ENCODE measurements at places on chromosomes 1 and 21. TPM values are rescaled to one million over a fixed set of nuclear protein-coding genes. Genes with fewer than 3 reads are reported as not detected.
A peak's percentile ranks its signal among the peaks of the same experiment; 100 is the strongest.

GRCh38 chr1:30012455-30013440, 710.6 kb downstream of the MATN1 start:
- no peak for DNase-seq

- no peak for DNase-seq
These were observed 244.6 kb upstream of the MAP1LC3C start for GRCh38 chr1:242243472-242243871.

DNA sequence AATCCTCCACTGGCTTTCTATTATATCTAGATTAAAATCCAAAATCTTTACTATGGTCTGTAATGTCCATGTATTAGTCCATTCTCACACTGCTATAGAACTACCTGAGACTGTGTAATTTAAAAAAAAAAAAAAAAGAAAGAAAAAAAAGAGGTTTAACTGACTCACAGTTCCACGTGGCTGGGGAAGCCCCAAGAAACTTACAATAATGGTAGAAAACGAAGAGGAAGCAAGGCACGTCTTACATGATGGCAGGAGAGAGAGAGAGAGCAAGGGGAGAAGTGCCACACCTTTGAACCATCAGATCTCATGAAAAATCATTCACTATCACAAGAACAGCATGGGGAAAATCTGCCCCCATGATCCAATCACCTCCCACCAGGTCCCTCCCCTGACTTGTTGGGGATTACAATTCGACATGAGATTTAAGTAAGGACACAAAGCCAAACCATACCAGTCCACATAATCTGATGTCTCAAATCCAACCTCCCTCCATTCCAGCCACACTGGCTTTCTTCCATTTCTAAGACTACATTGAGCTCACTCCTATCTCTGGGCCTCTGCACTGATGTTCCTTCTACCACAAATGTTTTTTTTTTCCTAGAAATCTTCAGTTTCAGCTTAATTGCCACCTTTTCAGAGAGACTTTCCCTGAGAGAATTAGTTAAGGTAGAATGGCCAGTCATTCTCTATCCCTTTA, 92.4 kb downstream of the EIF4G3 start:
- no peak for DNase-seq

- no peak for DNase-seq
These were observed 1077.4 kb upstream of the ADGRL4 start for GRCh38 chr1:80083892-80084291.

GRCh38 chr1:202113690-202114300, 8.9 kb upstream of the GPR37L1 start:
- no peak for DNase-seq

DNA sequence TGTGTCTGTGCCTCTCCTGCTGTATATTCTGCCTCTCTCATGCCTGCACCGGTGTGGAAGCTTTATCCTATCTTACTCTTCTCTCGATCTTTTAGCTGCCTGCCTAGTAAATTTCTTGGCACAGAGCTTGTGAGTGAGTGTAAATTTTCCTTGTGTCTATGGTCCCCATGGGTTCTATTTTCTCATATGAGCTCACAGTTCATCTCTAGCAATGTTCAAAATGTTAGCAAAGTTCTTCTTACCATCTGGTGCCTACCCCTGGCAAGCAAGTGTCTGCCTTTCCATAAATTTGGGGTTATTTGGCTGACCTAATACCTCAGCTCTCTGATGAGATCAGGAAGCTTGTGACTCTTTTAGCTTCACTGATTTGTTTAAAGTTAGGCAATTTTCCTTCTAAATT, 572.1 kb upstream of the BRINP3 start:
- no peak for DNase-seq

DNA sequence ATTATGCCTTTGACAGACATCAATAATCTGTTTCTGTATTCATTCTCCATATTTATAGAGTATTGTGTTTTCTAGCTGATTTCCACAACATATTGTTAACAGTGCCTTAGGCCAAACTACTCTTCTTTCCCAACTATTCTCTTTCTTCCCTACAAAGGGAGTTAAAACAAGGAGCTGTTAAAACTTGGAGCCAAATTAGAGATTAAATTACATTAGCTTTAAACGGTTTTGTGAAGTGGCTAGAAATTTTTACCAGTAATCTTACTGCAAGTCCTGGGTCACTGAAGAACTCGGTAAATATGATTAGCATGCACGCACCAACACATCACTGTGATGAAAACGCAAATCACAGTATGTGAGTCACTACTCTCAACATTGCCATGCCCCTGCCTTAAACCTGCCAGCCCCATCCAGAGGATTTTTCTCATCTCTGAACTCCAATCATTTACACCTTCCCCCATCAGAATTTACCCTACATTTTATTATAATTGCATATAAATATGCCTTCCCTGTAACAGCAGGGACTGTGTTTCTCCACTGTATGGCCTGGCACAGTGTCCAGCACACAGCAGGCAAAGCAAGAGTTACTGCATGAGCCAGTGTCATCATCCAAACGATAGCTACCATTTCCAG, 1.5 kb upstream of the PRDX6 start:
- DNase-seq, result peak; percentile 14

DNA sequence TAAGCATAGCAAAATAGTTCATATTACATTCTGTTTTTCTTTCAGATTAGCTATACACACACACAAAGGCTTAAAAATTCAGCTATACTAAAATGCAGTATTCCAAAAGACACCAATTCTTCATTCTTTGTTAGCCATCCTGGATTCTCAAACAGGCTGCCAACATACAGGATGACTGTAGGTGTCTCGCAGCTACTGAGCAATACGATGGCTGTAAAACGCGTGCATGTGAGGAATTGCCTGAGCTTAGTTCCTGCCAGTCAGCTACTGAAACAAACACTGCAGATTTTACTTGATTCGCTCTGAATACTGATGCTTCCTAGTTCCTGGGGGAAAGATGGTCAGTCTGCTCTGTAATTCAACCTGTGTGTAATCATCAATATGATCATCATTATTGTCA, 24.7 kb upstream of the HMGN1 start:
- no peak for DNase-seq

- DNase-seq, result peak; percentile 12
These were observed 356.1 kb downstream of the LMO4 start for GRCh38 chr1:87684713-87685205.

- DNase-seq, result no peak
These were observed 124.7 kb downstream of the PCBP3 start for GRCh38 chr21:45768011-45768739.

DNA sequence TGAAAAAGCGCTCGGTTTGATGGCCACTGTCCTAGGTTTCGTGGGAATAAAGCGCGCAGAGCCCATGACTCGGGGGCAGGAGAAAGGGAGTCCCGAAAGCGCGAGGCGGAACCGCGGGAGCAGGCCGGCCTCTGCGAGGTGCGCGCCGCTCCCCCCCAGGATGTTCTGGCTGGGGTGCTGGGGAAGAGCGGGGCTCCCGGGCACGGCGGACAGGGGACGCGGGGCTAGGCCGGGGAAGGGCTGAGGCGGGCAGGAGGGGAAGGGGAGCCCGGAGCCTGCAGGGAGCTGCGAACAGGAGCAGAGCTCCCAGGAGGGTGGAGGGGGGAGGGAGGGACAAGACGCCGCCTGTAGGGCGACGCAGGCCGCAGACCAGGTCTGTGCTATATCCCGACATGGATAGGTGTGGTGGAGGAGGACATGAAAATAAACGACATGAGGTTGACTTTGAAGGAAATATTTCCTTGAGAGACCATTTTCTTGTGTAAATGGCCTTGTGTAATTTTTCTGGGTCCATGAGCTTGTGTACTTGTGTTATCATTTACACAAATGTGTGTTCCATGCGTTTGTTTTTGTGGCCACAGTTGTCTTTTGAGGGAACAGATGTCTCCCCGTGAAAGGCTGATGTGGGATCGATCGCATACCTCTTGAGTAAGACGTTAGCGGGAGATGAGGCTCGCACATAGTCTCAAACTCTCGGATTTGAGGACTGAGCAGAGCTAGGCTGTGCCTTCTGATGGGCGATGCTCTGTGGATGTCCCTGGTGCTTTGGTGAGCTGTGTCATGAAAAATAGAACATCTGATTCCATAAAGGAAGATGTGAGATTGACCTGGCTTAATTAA, 1.3 kb downstream of the PCNT start:
- peak; percentile 57 for DNase-seq

DNA sequence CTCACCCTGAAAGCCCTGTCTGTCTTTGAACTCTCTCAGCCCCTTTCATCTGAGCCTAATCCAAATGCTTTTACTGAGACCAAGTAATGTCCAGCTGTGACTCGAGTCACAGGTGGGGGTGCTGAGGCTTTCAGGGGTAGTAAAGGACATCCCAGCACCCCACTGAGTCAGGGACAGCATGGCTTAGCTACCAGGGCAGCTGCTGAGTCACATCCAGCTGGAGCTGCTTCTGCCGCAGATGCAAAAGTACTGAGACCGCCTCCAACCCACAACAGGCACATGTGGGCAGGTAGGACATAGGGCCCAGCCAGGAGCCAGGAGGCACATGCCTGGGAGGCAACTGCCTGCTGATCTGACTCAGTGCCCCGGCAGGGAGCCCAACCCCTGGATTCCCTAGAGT, 6.7 kb upstream of the VSIG8 start:
- peak; percentile 45 for DNase-seq

GRCh38 chr1:180486092-180486491, 16.3 kb downstream of the ACBD6 start:
- DNase-seq, result no peak

- DNase-seq, result no peak
These were observed 45.3 kb upstream of the EDN2 start for GRCh38 chr1:41529621-41530395.

GRCh38 chr1:150552128-150552910, 3.1 kb downstream of the ADAMTSL4 start:
- peak; percentile 78 for DNase-seq

DNA sequence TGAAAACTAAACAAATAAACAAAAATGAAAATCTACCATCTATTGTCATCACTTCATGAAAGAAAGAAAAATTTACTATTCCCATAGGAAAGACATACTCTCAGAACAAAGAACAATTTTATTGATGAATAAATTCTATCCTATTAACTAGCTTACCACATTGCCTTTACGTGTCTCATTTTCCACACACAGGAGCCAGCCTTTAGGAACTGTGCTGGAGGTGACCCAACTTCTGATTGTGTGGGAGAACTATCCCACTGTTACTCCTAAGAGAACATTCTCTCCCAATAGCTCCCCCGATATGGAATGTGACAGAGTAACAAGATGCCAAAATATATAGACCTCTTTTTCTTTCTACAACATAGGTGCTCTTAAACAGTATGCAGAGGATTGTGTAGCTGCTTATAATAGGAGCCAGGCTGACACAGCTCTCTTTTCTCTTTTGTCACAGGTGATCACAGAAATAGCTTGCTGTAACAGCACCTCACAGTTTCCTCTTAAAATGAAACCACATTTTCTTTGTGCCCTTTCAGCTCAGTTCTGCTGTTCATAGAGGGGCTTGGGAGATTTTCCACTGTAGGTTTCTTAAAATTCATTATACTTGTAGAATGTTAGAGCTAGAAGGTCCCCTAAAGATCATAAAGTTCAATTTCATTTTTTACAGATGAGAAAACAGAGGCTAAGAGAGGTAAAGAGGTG, 35.5 kb downstream of the C21orf91 start:
- DNase-seq, result peak; percentile 22

DNA sequence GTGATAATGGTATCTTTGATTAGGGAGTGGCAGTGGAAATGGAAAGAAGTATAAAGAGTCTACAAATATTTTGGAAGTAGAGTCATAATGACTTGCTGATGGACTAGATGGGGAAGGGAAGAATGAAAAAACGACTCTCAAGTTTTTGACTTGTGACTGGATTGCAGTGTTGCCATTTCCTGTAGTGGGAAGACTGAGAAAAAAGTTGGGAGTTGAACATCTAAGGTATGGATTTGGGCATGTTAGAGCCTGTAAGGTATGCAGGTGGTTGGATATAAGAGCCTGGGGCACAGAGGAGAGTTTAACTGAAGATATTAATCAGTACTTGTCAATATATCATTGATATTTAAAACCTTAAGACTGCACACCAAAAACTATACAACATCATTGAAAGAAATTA, 19.4 kb downstream of the DNM3 start:
- DNase-seq, result no peak

DNA sequence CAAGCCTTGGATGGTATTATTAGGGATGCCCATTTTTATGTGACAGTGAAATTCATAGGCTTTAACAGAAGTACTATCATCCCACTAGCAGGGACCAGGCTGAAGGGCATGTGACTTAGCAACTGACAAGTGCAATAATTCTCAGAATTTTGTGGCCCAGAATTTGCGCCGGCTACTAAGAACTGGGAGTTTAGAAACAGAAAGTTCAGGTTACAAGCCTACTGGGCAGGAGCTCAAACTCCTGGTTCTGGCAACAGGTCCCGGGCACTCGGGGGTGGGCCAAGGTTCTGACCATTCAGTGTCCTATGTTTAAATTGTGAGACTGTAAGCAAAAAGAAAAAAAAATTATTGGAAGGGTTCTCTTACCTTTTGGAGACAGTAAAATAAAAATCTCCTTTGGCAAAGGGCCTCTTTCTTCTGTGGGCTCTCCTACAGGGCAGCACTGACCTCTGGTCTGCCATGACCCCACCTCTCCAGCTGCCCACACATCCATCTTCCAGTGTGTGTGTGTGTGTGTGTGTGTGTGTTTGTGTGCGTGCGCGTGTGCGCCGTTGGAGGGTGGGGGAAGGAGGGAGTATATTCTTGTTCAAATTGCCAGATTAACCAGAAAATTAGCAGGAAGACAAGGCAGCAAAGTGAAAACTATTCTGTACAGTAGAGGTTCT, 26.1 kb downstream of the IRF2BP2 start:
- no peak for DNase-seq

- DNase-seq, result peak; percentile 63
These were observed 5.5 kb downstream of the MRPS6 start for GRCh38 chr21:34078915-34079314.

The ZBTB37 gene
- 8.1 TPM for total RNA-seq

The ERICH3 gene
- 6.4 TPM for total RNA-seq

The GJA9 gene
- total RNA-seq, result 0.41 TPM

GRCh38 chr1:101064697-101065096, 39.1 kb upstream of the DPH5 start:
- DNase-seq, result no peak

The NTRK1 gene
- 2.6 TPM for total RNA-seq

The CRB1 gene
- total RNA-seq, result 0.14 TPM

The GBP7 gene
- total RNA-seq, result not detected

DNA sequence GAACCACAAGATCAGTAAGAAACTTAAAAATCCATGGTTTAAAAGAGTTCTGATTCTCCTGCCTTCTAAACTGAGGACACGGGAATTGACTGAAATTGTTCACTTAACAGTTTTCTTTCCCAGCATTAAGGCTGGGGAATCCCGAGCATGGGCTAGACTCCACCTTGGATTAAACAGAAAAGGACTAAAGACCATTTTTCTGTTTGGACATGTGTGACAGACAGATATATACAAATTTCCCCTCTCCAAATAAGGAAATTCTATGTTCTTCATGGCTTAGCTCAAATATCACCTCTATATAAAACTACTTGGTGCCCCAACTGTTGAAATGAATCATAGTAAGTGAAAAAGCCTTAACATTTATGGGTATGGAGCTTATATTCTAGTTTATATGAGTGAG, 85.0 kb downstream of the UROD start:
- DNase-seq, result no peak

- DNase-seq, result peak; percentile 21
These were observed 14.3 kb upstream of the SEC16B start for GRCh38 chr1:177984136-177984525.

Data from transverse colon (tissue), 4 donors.